ENCODE measurements at places on chromosomes 7 and 10.
A peak's percentile ranks its signal among the peaks of the same experiment; 100 is the strongest.

GRCh38 chr10:4131407-4132215, 346.6 kb upstream of the KLF6 start:
- peak; percentile 66 for DNase-seq

GRCh38 chr10:89836840-89837164, 135.4 kb downstream of the KIF20B start:
- DNase-seq, result peak; percentile 21

GRCh38 chr7:1939434-1940401, 269.6 kb downstream of the ELFN1 start:
- no peak for DNase-seq

GRCh38 chr10:68154211-68154497, 44.9 kb downstream of the MYPN start:
- DNase-seq, result peak; percentile 41

DNA sequence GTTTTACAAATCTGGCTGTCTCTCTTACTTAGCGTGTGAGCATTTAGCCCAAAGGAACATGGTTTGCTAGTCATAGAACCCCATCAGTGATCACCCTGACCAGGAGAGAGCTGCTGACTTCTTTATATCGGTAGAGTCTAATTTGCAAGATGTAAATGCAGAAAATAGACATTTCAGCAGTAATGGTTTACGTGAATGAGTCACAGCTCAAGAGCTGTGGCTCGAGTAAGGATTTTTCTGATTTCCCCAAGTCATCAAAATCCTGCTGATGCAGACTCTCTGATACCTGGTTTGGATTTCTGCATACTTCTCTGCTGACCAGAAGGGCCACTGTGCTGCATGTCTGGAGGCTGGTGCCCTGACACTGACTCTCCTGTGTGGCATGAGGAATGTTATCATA, 25.7 kb downstream of the NUB1 start:
- no peak for DNase-seq

DNA sequence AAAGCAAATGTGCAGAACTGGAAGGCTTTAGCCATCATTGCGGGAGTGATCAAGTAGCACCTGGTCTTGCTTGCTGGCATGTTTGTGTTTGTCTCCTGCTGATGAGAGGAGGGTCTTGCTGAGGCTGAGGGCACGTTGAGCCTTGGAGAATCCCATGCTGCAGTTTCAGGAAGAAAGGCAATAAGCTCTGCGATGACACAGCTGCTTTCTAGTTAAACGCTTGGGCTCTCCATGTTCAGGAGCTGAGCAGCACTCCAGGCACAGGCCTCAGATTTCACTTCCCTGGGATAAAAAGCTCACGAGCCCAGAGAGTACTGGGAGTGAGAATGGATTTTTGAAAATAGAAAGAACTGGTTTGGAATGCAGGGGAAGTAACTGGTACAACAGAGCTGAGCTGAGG, 100.8 kb downstream of the LRRC18 start:
- no peak for DNase-seq

DNA sequence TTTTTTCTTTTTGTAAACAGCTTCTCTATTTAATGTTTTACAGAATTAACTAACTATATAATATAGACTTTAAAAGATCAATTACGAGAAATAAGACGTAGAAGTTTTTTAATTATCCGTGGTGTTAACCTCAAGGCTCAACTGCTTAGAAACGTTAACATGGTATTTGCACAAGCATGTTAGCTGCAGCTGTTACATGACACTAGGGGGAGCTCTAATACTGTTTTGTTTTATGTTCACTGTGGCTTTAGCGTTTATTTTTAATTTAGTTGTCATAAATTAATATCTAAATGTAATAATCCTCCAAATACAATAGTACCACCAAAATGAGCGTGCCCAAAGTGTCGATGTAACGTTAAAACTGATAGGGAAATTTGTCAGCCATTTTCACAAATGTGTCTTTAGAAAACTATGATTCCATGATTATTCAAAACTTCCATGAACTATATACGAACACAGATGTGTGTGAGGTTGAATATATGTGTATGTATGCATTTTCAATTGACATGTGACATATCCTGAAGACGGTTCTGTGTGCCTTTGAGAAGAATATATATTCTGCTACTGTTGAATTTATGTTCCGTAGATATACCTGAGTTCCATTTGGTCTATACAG, 828.8 kb upstream of the MBL2 start:
- peak; percentile 19 for DNase-seq
